ENCODE measurements at places on chromosomes 1 and 21.

- no peak for DNase-seq
These were observed 441.6 kb downstream of the PLPP3 start for GRCh38 chr1:56137521-56138505.

GRCh38 chr1:231312432-231312788 is 25.2 kb downstream of the EXOC8 start:
- peak; percentile 77 for DNase-seq

DNA sequence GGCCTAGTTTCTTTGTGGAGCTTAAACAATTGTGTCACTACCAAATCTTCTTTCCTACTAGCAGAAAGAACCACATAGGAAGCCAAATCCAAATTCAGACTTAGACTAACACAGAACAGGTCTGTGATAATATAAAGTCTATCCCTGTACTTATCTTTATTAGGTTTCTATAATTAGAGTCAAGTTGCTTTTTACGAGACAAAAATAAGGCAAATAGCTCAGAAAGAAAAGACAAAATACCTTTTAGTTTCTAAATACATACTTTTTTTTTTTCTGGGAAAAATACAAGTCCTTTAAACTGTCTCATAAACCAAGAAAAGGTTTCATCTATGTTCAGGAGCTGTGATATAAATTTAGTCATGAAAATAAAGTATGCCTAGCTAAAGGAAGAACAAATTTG is 78.9 kb upstream of the LBR start:
- no peak for DNase-seq

DNA sequence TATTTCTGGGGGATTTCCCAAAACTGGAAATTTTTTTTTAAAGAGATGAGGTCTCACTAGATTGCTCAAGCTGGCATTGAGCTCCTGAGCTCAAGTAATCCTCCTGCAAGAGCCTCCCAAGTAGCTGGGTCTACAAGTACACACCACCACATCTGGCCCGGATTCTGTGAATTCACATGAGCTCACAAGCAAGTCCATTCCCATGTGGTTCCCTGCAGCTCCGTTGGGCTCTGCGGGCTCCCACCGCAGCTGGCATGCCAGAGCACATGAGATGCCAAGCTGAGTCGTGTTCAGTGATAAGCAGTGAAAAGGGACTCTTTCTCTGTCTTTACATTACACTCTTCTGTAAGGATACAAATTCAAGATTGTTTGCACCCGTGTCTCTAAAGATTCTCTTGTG is 21.9 kb upstream of the TTF2 start:
- DNase-seq, result no peak

GRCh38 chr1:39085174-39085573 is 59.0 kb downstream of the NDUFS5 start:
- no peak for DNase-seq

DNA sequence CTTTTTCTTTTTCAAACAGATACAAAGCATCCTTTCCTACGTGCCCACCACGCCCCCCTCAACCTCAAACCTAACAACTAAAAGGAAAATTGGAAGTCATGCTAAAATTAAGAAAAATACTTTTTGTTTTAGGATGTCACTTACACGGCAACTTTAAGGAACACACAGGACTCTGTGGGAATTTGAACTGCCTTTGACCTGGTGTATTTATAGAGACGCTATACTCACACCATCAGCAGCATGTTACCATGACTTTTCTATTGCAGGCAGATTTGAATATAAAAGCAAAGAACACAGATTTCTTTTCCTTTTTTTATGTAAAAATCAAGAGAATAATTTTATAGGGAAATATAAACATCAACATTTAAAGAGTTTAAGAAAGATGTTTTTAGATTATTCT is 198.2 kb downstream of the SIPA1L2 start:
- DNase-seq, result no peak

GRCh38 chr1:183040547-183040971 is 17.3 kb downstream of the LAMC1 start:
- no peak for DNase-seq

- no peak for DNase-seq
These were observed 44.4 kb downstream of the ATP2B4 start for GRCh38 chr1:203671047-203671446.

DNA sequence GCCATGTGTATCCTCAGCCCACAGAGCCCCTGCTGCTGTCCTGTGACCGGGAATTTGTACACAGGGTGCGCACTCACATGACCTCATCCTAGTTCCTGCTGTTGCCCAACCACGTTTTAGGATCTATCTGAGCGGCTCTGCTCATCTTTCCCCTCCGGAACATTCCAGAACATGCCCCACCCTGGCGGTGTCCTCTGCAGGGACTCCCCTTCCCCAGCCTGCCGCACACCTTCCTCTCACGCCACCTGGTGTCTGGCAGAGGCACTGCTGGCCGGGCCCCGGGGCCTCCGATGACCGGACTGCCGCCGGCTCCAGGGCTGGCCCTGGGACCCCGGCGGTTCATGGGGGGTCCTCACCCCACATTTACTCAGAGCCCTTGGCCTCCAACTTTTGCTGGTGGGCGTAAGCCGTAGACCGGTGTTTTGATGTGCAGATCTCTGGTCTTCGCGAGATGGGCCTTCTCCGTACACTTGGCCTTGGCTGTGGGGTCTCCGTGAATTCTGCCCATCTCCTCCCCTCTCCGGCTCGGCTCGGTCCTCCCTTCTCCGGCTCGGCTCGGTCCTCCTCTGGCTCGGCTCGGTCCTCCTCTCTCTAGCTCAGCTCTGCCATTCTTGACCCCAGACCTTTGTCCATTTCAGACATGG is 29.5 kb downstream of the ARHGEF16 start:
- no peak for DNase-seq

- no peak for DNase-seq
These were observed 77.6 kb upstream of the CHRM3 start for GRCh38 chr1:239308701-239309333.

GRCh38 chr1:76176000-76176399 is 101.5 kb downstream of the ST6GALNAC3 start:
- no peak for DNase-seq

GRCh38 chr1:53616927-53617326 is 122.0 kb downstream of the GLIS1 start:
- DNase-seq, result peak; percentile 82

- no peak for DNase-seq
These were observed 28.5 kb downstream of the PLEKHA6 start for GRCh38 chr1:204331275-204331674.

GRCh38 chr1:223129229-223129901 is 13.7 kb downstream of the TLR5 start:
- DNase-seq, result no peak

DNA sequence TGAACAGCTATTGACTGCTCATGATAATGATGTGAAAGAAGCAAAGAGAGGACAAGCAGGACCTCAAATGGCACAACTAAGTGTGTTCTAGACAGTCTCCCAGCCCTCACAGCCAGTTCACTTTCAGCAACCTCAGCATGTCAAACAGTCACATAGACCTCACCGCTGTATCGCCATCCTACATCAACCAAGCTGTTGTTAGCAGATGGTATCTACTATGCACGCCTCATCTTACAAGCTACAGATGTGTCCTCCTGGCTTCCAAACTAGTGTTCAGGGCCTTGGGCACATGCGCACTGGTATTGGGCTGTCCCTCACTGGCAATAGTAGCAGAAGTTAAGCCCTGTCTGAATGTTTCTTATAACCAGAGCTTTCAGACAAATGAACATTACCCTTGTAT is 28.4 kb downstream of the EVI5 start:
- no peak for DNase-seq

- DNase-seq, result no peak
These were observed 31.9 kb downstream of the FCRL5 start for GRCh38 chr1:157520386-157520935.

DNA sequence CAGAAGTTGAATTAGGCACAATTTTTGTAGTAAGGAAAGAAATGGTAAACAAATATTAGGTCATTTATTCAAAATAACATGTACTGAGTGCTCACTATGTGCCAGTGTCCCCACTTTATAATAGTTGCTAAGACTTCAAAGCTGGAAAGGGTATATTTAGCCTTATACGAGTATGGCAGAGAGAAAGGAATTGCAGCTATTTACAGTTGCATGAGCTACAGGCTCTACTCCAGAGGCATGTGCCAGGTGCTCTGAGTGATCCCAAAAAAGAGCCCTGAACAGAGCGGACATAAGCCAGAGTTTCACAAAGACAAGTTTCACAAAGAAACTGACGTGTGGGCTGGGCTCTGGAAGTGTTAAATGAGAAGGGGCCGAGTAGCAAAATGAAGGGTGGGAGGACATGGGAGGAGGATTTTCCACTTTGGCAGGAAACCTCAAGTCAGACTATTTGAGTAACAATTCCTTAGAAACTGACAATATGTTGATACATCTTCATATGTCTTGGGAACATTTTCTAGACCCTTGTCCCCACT is 40.9 kb downstream of the FASLG start:
- DNase-seq, result no peak

DNA sequence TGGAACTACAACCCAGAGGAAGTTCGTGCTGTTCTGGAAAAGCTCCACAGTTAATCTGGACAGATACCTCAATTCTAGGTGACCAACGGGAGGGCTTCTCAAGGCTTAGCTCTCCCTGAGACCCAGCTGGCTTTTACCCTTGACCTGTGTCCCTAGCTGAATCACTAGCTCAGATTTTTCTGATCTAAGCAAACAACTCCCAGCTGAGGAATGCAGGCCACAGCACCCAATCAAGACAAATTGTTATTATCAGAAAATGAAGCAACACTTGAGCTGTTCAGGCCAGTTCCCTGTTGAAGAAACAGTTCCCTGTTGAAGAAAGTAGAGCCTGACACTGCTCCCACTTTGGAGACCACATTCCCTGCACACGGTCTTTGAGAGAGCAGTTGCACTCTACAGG is 16.0 kb downstream of the DIO1 start:
- DNase-seq, result no peak

GRCh38 chr1:59814901-59815825 is at the start of gene HOOK1:
HOOK1 (plus strand) TSS chr1:59814949; CDS start chr1:59815118, 169 bp downstream.
- no peak for DNase-seq

DNA sequence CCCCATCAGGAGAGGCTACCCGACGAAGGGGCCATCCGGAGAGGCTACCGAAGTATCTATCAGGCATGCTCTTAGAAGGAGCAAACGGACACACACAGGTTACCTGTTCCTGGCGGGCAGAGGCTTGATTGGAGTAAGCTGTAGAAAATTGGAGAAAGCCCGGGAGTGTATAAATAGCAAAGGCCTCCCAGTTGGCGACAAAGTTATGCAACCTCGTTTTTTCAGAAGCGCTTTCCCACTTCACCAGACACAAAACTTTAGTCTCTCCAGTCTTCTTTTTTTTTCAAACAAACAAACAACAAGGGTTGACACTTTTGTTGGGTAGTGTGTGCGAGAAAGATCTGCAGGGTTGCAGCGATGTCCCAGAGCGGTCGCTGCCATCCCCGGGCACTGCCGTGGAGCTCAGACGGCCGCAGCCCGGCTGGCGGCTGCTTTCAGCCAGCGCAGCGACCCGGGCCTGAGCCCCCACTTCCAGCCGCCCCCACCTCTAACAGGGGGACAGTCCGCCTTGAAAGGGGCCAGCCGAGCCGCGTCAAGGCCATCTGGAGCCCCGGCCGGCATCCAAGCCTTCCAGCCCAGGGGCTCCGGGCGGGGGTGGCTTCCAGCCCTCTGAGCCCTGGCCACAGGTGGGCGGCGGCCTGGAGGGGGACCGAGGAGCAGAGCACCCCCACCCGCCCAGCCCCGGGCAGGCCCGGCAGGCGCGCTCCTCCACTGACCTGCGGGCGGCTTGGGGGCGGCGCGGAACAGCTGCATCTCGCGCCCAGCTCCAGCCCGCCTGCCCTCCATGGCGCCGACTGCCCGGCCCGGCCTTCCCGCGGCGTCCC is 616 bp downstream of the MCOLN3 start:
- DNase-seq, result no peak

DNA sequence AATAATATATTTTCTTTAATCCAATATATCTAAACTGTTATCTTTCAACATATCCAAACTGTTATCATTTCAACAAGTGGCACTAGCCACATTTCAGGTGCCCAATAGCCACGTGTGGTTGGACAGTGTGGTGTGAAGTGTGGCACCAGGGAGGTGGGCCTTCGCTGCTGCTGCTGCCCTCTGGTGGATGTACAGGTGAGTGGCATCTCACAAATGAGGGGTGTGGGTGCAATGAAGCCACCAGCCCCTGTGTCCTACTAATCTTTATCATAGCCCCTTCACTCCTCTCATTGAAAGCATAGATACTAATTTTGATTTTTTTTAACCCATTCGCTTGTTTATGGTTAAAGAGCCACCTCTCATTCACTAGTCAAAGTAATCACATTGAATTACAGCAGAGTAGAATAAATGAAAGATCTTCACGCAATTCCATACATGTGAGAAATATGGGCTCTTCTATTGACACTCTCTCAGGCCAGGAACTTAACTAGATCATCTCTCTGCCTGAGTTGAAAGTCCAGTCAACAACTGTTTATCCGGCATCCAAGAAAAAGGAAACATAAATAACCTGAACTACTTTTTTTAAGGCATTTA is 499.2 kb downstream of the OMA1 start:
- no peak for DNase-seq
